ENCODE measurements at places on chromosomes 5 and 9. TPM values are rescaled to one million over a fixed set of nuclear protein-coding genes. Genes with fewer than 3 reads are reported as not detected.

ACOT12 gene
- polyA plus RNA-seq: 0.72 TPM

GRCh38 chr9:117718701-117719100 is 14.5 kb downstream of the TLR4 start:
- no peak overlapping the region for H3K4me3 ChIP-seq
- H3K27ac ChIP-seq: no peak overlapping the region
- no peak for DNase-seq
- H3K4me1 ChIP-seq: no peaks in the 10 kb centered on the region

- H3K27ac ChIP-seq: no peak overlapping the region
- no peak overlapping the region for H3K4me3 ChIP-seq
- H3K4me1 ChIP-seq: no peaks in the 10 kb centered on the region
- H3K27me3 ChIP-seq: no peaks in the 10 kb centered on the region
Observed at GRCh38 chr5:43154469-43154868, 33.8 kb downstream of the ZNF131 start.

GRCh38 chr5:56298336-56299090 is 65.4 kb upstream of the ANKRD55 start:
- H3K27me3 ChIP-seq: no peaks in the 10 kb centered on the region
- no peak for DNase-seq
- H3K4me1 ChIP-seq: no peaks in the 10 kb centered on the region
- H3K4me3 ChIP-seq: no peak overlapping the region
- H3K27ac ChIP-seq: no peak overlapping the region

- DNase-seq: no peak
- no peak overlapping the region for H3K4me3 ChIP-seq
- H3K27me3 ChIP-seq: no peaks in the 10 kb centered on the region
- peaks cover 14% of the 10 kb centered on the region for H3K4me1 ChIP-seq
Observed at GRCh38 chr5:76576996-76577395, 46.2 kb downstream of the F2RL2 start.

DNA sequence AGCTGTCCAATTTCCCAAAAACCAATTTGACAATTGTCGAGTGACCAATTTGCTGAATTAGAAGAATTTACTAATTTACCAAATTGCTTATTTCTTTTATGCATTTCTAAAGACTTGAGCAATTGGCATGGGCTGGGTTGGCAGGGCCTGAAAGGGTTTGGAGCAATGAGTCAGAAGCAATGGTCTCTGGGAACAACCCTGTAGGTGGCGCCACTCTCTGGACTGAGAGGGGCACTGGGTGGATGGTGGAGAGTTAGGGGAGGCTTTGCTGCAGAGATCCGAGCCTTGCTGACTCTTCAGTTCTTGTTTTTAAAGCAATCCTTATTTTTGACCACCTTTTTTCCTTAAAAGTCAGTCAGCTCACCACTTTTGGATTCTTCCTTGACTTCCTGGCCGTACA is 71.5 kb upstream of the RPS23 start:
- no peak for DNase-seq
- no peaks in the 10 kb centered on the region for H3K4me1 ChIP-seq
- no peaks in the 10 kb centered on the region for H3K27me3 ChIP-seq
- H3K36me3 ChIP-seq: no peaks in the 10 kb centered on the region

GRM6 gene
- 0.70 TPM for polyA plus RNA-seq
